ENCODE measurements at places on chromosomes 3 and 15.

DNA sequence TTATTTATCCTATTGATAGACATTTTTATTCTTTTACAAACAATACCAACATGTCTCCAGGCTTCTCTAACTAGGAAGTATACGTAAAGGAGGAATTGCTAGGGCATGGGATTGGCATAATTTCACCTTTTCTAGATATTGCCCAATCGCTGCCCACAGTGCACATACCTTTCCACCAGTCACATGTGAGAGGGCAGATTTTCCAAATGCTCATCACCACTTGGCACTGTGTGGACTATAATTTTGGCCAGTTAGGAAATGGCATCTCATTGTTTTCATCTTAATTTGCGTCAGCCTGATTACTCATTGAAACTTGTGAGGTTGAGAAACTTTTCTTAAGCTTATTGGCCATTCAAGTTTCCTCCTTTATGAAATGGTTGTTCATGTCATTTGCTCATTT lies 57.4 kb upstream of the POLR2M start:
- DNase-seq = no peak

- no peak for DNase-seq
Measured at GRCh38 chr3:10447110-10447509, 58.3 kb downstream of the ATP2B2 start.

DNA sequence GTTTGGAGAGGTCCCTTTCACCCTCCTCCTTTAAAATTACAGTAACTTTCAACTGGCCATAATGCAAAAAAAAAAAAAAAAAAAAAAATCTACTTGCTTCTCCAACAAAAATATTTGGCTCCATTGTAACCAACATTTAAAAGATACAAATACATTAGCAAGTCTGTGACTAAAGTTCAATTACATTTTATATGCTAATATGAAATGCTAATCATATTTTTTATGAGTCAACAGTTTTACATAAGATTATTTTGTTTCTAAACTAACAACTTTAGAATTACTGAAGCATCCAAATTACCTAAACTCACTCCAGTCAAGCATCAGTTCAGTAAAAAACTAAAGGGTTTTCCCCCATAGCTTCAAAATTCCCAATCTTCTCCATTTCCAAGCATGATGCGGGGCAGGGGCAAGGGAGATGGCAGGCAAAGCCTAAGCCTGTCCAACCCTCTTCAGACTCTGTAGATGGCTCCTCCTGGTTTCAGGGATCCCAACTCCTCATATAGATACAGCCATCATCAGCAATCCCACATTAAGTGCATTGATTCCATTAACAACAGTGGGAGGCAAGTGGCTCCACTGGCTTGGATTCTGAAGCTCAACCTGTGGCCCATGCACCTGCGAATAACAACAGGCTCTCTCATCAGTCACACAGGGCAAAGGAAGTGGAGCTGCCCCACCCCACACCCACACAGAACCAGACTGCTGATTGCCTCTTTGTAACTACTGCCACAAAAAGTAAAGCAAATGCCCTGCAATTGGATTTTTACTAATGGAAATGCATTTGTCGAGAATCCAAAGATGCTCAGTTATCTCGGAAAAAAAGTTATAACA lies 15.0 kb downstream of the SFMBT1 start:
- DNase-seq = no peak

DNA sequence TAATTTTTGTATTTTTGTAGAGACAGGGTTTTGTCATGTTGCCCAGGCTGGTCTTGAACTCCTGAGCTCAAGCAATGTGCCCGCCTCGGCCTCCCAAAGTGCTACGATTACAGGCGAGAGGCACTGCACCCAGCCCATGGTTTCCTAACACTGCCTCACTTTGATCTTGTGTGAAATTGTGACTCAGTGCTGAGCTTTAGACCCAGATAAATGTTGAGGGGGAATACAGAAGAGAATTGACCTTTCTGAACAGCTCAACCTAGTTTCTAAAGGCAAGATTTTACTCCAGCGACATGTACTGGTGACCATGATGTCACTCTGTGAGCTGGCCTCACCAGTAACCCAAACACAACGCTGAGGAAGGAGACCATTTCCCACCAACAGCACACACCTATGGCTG lies 73.5 kb downstream of the ATP1B3 start:
- no peak for DNase-seq

GRCh38 chr15:66094331-66094730 lies 159.2 kb downstream of the MEGF11 start:
- DNase-seq = no peak

DNA sequence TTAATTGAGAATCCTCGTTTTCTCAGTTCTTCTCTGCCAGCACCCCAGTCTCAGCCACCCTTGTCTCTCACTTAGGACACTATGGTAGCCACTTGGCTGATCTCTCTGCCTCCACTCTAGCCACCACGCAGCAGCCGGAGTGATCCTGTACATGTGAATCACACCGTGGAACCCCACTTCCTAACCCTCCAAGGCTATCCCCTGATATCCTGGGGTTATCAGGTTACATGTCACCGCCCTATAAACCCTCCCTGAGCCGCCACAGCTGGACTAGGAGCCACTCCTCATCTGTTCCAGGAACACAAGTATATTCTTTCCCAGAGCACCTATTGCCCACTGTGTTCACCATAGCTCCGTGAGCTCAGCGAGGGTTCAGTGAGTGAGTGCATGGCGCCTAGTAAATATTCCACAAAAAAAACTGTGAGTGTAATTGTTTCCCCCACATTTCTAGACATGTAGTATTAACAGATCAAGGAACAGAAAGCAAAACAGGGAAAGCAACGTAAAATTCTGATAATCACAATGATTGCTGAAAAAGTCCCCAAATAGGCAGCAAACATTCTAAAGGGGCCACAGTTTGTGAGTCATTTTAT lies 661 bp upstream of the PARP14 start:
- DNase-seq = no peak

GRCh38 chr15:99333413-99333812 lies 82.1 kb downstream of the LRRC28 start:
- no peak for DNase-seq

GRCh38 chr15:26433818-26434217 lies 339.0 kb downstream of the GABRB3 start:
- no peak for DNase-seq

GRCh38 chr15:67835297-67836133 lies 4.3 kb downstream of the RNU6-1 start:
- DNase-seq = no peak

DNA sequence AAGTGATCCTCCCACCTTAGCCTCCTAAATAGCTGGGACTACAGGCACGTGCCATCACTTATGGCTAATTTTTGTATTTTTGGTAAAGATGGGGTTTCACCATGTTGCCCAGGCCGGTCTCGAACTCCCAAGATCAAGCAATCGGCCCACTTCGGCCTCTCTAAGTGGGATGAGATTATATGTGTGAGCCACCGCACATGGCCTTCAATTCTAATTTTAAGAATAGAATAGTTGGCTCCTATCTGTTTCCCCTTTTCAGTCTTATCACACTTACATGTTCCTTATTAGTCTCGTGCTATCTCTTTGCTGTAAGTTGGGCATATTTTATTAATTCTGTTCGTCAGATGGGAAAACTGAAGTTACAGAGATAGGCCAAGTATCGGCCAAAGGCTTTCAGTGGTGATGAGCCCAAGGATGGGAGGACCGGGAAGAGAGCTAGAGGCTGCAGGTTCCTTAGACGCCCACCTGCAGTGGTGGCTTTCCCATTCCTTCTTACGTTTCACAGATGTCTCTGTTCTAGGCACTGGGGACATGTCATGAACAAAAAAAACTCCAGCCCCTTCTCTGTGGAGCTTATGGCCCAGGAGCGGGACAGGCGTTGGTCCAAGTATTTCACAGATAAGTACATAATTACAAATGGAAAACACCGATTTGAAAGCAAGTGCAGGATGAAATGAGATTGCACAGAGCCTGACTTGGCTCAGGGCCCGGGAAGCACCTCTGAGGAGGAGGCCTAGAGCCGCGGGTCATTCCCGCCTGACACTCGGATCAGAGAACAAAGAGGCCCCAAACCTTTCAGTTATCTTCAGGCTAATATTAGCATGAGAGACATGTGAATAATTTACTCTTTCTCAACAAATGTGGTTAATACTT lies 91.1 kb upstream of the KLF13 start:
- no peak for DNase-seq

GRCh38 chr3:127819086-127819485 lies 3.2 kb downstream of the MGLL start:
- DNase-seq = no peak

DNA sequence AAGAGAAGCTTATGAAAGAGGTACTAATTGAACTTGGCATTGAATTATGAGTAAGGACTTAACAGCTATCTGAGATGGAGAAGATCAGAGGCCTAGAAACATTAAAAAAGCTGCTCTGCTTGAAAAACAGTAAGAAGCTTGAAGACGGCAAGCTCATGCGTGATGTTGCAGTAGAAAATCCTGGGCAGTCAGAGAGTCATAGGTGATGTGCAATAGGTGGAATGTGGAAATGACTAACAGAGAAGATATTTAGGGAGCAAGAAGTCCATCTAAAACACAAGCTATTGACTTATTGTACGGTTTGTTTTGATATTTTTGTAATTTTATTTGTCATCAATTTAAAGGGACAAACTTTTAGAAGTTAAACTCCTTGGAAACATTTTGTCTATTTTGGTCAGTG lies 1101.4 kb downstream of the ROBO2 start:
- no peak for DNase-seq

DNA sequence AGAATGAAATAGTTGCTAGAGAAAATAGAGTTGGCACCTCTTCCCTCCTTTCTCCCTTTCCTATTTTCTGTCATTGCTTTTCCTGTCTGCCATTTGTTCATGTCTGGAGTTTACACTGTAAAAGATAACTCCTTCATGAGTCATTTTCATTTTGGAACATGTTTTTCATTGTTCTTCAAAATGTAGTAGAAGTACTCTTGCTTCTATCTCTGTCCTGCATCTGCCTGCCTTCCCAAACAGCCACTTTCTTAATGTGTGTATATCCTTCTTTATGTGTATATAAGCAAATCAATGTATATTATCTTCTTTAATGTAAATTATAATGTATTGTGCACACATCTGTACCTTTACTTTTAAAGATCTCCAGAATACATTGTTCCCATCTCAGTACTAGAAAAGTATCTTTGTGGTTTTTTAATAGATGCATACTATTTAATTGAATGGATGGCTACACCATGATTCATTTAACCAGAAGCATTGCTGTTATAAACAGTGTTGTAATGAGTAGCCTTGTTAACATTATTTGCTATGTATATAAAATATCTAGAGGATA lies 41.1 kb downstream of the TSC22D2 start:
- no peak for DNase-seq

- no peak for DNase-seq
Measured at GRCh38 chr3:108117241-108117775, 26.5 kb upstream of the CD47 start.

All from activated naive CD4-positive, alpha-beta T cell treated with anti-CD3 and anti-CD28 coated beads, Interleukin-2, amount 50 U/mL, for 72 hours (primary cell).